CD4-positive, alpha-beta T cell treated with Interleukin-12 subunit alpha and Interleukin-12 subunit beta, for 1 hour (primary cell): ENCODE measurements at places on chromosomes 2 and 18.

DNA sequence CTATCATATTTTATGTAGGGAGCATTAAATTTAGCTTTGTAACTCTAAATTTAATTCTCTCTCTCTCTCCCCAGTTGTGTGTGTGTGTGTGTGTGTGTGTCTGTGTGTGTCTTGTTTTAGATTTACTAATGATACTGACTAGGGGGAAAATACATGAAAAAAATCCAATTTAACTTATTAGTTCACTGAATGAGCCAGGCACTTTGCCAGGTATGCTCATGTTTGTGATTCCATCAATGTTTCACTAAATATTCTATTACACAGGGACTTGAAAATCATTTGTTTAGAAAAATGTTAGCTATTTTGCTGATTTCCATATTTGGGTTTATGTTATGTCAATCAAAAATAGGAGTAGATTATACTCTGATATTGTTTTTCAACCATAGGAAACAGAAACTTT is 203.7 kb upstream of the ZNF804A start:
- no peak for DNase-seq

GRCh38 chr2:210577263-210578071 is 21.1 kb downstream of the CPS1 start:
- peak; percentile 36 for DNase-seq

DNA sequence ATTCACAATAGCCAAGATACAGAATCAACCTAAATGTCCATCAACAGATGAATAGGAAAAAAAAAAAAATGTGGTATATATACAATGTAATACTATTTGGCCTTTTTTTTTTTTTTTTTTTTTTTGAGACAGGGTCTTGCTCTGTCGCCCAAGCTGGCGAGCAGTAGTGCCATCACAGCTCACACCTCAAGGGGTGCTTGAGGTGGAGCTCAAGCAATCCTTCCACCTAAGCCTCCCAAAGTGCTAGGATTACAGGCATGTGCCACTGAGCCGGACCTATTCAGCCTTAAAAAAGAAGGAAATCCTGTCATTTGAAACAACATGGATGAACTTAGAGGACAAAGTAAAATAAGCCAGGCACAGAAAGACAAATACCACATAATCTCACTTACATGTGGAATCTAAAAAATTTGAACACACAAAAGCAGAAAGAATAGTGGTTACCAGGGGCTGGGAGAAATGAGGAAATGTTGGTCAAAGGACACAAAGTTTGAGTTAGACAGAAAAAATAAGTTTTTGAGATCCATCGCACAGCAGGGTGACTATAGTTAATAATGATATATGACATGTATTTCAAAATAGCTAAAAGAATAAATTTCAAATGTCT is 26.0 kb downstream of the TLK1 start:
- DNase-seq: no peak

- DNase-seq: no peak
These were observed 5.1 kb upstream of the TTR start for GRCh38 chr18:31586616-31587015.

DNA sequence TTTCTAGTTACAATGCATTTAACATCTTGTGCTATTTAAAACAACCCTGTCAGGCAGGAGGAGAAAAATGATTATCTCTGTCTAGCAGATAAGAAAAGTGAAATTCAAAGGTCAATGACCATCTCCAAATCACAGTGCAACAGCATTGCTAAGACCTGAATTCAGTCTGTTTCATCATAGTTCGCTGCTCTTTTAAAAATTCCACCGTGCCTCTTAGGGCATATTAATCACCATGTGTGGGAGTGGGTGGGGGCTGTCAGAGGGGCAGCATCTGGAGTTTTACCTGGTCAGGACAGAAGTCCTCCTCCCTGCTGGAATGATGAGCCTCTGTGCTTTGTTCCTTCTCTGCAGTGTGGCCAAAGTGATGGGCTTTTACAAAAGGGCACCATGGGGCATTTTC is 418.7 kb upstream of the RGPD4 start:
- DNase-seq: no peak

DNA sequence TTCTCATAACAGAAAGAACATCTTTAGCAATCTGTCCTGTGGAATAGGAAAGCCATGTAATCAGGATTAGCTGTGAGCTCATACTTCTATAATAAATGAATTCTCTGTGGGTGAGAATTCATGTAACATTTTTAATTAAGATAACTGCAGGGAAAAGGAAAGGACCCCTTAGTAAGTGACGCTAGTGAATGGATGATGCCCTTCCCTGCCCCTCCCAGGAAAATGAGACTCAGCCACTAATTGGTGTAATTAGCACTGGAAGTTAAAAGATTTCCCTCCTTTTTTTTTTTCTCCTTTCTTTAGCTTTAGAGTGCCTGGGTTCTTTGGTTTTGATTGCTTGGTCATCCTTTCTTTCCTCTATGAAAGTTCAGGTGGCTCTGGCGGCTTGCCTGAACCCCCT is 90.3 kb downstream of the VWA3B start:
- no peak for DNase-seq

GRCh38 chr2:43135583-43135982 is 90.8 kb downstream of the ZFP36L2 start:
- no peak for DNase-seq

- no peak for DNase-seq
These were observed 304.0 kb downstream of the LPIN1 start for GRCh38 chr2:12050396-12050795.

- no peak for DNase-seq
These were observed 200.3 kb downstream of the NYAP2 start for GRCh38 chr2:225599856-225600255.

DNA sequence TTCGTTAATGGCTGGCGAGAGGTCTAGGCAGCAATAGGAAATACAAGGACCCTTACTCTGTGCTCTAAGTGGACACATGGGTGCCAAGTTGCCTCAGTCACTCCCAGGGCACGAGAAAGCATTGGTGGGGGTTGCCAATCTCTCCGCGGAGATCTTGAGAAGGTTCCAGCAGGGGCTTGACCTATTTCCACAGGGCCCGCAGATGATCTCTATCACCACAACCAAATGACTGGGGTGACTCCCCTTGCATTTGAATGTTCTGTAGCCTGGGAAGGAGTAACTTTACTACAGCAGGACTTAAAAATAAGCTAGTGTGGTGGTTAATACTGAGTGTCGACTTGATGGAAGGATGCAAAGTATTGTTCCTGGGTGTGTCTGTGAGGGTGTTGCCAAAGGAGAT is 8.1 kb downstream of the CDC42EP3 start:
- no peak for DNase-seq

- no peak for DNase-seq
These were observed 756.1 kb upstream of the DDX18 start for GRCh38 chr2:117058366-117058765.

DNA sequence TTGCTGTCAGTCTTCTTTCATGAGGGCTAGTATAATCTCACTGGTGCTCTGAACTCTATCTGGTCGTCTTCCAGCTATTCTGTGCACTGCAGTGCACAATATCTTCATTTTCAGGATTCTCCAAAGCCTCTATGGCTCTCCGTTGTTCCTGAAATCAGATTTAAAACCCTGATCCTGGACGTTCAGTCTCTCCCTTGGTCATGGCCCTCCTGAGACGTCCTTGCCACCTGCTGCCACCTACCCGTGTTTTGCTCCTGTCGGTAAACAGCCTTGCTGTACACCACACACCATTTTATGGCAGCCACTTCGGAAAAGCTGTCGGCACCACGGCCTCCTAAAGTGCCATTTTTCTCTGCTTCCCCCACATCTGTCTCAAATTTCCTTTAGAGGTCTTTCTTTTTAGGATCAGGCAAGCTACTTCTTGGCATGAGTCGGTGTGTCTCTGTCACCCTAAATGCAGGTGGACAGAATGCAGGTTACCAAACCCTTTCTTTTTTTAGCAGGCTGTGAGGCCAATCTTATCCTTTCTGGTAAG is 170.0 kb downstream of the HRH4 start:
- DNase-seq: no peak

DNA sequence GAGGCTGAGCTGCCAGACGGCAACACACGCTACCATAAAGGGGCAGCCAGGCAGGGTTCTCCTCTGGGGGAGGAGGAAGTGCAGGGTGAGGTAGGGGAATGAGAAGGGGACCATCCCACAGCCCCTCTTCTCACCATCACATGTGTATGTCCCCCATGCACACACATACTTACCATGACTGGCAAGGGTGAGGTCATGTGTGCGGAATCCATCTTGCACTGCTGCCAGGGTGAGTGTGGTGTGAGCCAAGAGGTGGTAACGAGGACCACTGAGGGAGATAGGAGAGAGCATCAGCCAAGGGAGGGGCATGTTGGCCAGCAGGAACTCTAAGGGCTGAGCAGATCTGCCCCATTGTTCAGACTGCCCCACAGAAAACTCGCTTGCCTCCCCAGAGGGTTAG is 7.1 kb downstream of the WDR54 start:
- DNase-seq: no peak

DNA sequence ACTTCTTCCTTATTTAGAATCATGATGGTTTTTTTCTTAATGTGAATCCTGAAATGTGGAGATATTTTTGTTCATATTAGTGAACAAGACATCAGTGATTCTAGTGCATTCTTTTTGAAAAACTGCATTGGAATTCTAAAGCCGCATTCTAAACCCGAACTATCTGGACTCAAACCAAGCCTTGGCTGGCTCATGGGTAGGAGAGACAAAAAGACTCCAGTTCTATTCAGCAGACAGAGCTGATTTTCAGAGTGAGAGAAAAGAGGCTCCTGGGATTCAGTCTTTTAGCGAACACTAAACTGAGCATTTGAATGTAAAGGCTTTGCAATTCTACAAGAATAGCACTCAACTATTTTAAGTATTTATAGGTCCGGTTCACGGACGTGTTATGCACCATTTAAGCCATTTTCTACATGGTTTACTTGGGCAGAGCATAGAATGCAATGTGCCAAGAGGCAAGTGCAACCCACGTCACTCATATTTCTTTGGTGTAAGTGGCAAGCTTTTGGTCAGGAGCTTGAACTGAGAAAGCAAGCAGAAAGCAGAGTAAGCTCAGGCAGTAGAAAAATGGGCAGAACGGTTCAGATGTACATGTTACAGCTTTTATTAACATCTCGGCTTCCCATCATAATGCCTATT is 227.3 kb upstream of the RAB12 start:
- no peak for DNase-seq

DNA sequence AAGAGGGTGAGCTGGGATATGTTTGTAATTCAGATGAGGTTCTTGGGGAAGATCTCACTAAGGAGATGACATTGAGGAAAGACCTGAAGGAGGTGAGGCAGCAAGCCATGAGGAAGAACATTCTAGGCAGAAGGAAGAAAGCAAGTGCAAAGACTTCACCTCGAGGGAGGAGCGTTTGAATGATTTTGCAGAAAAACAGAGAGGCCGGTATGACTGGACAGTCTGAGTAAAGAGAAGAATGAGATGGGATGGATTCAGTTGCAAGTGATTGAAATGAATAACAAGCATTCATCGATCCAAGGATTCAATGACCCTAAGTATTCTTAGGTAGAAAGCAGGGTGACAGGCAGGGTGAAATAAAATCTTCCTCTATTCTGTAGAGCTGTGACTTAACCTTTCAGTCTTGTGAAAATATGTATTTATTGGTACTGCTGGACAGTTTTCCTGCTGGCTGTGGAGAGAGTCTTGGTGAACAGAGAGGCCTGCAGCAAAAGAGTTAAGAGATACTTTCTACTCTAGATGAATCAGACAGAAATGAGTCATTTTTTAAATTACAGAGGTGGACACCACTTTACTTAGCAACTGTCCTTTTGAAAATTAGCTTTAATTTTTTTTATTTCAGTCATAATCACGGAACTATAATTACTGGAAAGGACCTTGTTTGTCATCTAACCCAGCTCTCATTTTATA is 278.4 kb downstream of the LRRTM1 start:
- no peak for DNase-seq

DNA sequence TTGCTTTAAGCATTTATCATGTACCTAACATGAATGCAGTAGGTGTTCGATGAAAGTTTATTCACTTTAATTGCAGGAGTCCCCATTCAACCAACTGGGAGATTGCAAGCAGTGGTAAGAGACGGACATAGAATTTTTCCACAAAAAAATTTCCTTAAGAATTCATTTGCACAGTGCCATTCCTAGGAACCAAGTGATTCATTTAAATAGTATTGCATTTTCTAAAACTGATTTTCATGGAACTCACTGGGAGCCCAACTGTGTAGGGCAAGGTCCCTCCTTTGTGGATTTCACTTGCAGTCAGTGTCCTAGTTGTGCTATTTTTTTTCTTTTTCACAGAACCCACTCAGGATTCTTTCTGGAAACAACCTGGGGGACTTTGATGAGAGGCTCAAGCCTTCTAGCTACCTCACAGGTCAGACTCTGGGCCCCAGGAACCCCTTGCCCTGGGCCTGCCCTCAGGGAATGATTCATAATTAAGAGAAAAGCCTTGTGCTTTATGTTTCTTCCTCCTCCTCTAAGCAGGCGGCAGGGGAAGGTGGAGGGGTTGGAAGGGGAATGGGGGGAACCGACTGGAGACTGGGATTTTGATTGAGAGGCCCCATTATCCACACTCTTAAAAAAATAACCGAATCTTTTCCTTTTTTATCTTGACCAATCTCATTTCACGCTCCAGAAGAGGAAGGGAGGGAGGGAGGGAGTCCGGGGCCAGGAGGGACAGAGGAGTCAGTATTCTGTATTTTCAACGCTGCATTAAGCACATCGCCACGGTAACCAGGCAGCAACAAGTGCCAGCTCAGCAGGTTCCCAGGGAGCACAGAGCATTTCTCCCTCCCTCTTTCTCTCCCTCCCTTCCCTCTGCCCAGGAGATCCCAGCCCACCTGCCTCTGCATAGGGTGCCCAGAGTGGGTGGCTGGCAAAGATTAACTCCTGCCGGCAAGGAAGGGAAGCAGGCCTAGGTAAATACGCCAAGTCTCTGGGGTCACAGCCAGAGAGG is 51.8 kb downstream of the PSD4 start:
- no peak for DNase-seq

GRCh38 chr2:161725297-161725696 is 101.1 kb downstream of the SLC4A10 start:
- no peak for DNase-seq

GRCh38 chr2:241225545-241225944 is 37.1 kb downstream of the ANO7 start:
- no peak for DNase-seq

- DNase-seq: no peak
These were observed 79.3 kb upstream of the POU3F3 start for GRCh38 chr2:104774631-104775030.

DNA sequence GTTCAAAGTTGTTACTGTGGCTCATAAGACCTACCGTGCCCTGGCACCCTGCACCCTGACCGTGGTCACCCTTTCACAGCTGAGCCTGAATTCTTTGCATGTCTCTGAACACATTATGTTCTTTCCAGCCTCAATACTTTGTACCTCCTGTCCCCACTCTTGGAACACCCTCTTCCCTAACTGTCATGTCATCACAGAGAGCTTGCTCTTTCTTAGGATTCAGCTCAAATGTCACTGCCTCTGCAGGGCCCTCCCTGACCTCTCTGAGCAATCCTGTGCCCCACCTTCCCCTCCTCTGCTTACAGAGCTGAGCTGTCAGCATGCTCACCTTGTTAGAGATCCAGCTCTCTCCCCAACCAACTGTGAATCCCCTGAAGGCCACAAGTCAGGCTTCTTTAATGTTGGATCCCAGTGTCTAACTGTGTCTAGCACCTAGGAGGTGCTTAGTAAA is 15.0 kb downstream of the PRKAG3 start:
- DNase-seq: no peak

- DNase-seq: no peak
These were observed 212.3 kb downstream of the CYP26B1 start for GRCh38 chr2:71935262-71935848.

- DNase-seq: no peak
These were observed 77.0 kb downstream of the KYNU start for GRCh38 chr2:142954493-142954892.

GRCh38 chr2:230796280-230796862 is 68.4 kb upstream of the ITM2C start:
- no peak for DNase-seq
